GM04503 (cell line): ENCODE measurements at places on chromosomes 1 and 21.

DNA sequence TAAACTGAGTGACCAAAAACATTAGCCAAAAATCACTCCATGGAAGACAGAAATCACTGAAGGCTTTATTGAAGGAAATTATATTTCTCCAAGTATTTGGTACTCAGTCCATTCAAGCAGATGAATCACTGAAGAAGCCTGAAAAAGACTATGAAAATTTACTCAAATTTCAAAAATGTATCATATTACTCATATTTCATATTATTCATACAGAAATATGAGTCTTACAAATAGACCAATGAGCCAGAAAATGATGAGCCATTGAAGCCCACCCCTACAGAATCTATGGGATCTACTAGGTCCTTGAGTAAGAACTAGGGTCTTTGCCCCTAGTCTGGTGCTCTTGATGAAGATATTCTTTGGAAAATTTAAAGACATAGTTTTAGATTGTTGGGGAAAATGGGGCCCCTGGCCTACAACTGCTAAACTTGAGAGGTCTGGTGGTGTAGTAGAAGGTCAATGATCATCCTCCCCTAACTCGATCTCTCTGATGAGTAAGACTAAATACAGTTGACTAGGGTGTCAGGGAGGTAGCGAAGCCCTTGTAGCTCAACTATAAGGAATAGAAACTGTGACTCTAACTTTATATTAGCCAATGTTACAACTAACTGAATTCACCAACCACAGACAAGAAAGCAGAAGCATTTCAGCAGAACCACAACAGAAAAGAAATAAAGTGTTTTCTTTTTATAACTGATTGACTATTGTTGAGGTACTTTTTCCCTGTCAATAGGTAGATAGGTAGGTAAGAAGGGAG, 81.0 kb downstream of the NOTCH2 start:
- DNase-seq: no peak

DNA sequence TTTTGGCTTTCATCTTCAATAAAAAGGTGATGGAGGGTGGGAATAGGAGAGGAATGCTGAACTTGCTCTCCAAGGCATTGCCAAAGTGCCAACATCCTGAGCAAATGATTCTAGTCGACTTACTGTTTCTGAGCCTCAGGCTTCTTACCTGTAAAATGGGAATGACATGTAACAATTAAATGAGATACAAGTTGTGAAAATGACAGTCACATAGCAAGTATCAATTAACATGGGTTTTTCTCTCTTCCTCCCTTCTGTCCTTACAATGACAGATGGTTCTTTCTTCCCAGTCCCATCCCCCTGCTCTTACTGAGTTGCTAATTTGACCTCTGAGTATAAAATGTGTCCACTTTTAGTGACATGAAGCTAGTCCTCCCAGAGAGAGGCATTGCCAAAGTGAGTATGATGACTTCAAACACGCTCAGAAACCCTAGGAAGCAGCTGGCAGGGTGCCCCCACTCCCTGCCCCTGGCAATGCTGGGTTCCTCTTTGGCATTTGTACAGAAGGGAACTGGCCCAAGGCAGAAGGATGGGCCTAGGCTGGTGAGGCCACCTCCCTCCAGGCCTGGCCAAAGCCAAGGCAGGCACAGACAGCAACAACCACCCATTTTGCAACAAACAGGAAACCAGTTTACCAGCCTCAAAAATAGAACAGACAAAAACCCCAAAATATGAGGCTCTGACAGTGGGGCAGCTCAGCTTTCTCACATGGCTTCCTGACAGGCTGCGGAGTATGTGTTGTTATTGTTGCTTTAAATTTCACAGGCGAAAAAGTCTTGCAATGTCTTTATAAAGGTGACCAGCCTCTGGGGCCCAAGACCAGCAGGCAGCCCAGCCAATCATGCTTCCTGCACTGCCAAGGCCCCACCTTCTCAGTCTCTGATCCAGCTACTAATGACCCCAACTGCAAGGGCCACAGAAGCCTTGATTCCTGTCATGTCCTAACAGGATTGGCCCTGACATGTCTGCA, 115.9 kb downstream of the HIVEP3 start:
- no peak for DNase-seq

GRCh38 chr1:47918257-47918867, 78.8 kb downstream of the TRABD2B start:
- DNase-seq: no peak

DNA sequence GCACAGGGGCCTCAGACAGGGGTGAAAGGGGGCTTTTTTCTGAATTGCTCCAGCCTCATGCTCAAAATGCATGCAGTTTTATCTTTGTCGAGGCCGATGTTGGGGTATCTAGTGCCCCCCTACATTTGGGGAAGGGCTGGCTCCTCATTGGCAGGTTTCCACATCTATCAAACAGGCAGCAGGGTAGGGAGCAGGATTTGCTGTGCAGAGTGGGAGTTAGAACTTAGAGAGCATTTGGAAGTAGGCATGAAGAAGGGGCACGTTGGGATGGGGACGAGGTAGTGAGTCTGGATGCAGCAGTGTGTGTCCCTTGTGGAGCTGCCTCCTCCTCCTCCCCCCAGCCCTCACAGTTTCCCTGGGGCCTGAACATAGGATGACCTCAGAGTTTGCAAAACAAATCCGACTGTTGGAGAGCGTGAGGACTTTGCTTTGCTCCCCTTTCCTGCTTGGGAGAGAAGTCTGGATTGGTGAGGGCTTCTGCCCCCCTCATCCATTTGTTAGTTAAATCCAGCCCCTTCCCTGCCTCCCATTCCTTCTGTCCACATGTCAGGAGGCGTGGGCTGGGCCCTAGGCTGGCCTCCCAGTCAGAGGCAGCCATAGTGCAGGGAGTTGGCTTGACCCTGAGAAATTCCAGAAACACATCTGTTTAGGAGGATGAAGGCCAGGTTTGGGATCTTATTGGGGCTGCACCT, 36.9 kb upstream of the GPR37L1 start:
- no peak for DNase-seq

GRCh38 chr1:182714546-182714945, 30.2 kb upstream of the RGS8 start:
- no peak for DNase-seq

GRCh38 chr1:199959033-199959774, 68.3 kb upstream of the NR5A2 start:
- DNase-seq: no peak

DNA sequence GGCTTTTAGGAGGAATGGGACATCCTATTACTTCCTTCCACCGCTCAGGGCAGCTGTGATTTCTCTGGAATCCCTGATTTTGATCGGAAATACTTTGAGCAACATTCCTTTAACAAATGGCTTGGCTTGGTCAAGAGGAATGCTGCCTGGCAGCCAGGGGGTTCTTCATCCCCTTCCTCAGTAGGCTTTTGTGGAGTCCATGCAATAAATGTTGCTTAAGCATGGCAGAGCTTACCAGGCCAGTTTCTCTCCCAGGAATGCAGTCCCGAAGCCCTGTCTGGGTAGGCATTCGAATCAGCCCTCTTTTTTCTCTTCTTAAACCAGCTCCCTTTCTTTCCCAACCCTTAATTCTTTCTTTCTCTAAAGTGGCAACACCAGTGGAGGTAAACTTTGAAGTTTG, 177.1 kb upstream of the KIAA0040 start:
- DNase-seq: no peak
